ENCODE measurements at places on chromosomes 2 and 18. TPM values are rescaled to one million over a fixed set of nuclear protein-coding genes. Genes with fewer than 3 reads are reported as not detected.

DNA sequence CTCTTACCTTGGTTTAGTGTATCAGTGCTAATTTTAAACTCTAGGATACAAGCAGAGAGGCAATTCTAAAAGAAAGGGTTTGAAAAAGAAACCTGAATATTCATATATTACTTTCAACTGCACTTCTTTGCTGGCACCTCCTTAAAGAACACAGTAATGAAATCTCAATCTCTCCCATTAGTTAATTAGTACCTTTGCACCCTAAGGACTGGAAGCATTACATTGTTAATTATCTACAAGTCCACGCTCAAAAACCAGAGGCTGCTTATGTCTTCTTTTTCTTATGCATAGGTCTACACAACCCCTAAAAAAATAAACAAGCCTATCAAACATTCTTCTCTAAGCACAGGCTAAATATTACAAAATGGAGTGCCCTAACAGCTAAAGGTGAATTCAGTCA is 20.2 kb downstream of the EPHA4 start:
- H3K27me3 ChIP-seq, result no peaks in the 10 kb centered on the region
- H3K36me3 ChIP-seq, result peaks cover 1% of the 10 kb centered on the region
- DNase-seq, result no peak
- no peak overlapping the region for H3K27ac ChIP-seq
- peaks cover 30% of the 10 kb centered on the region for H3K4me1 ChIP-seq

DNA sequence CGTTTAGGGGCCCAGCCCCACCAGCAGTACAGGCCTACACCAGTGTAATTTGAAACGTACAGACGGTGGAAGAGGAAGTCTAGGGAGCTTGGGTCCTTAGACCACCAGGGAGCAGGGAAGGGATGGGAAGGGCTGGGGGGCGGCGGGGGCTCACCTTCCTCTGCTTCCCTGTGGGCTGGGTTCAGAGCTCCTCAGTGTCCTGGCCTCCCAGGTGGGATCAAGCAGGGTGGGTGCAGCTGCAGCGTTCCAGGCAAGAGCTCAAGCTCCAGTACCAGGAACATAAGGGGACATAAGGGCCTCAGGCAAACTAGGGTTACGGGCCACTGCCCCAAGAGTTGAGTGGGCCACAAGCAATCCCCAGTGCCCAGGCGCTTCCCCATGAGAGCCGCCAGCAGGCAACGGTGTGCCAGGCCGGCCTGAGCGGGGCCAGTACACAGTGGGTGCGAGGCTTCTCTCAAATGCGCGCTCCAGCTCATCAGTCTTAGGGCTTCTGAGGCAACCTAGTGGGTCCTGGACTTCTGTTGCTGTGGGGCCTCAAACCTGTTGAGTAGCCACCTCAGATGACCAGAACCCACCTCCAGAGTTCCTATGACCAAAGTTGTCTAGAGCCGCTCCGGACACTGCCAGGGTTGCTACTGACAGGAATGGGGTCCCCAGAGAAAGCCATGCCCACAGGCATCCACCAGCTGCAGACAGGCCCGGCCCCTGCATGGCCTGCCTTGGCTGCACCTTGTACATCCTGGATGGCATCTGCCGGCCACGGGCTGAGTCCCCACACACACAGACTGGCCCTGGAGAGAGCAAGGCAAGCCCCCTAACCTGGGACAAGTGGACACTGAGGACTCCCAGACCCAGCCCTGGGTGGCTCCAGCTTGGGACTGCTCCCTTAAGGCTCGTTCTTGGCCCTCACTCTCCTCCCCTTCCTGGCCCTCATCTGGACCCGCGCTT is 5.2 kb downstream of the ANKRD23 start:
- peak overlapping the region; percentile 65 for H3K27ac ChIP-seq
- H3K4me3 ChIP-seq, result peak overlapping the region; percentile 45

DNA sequence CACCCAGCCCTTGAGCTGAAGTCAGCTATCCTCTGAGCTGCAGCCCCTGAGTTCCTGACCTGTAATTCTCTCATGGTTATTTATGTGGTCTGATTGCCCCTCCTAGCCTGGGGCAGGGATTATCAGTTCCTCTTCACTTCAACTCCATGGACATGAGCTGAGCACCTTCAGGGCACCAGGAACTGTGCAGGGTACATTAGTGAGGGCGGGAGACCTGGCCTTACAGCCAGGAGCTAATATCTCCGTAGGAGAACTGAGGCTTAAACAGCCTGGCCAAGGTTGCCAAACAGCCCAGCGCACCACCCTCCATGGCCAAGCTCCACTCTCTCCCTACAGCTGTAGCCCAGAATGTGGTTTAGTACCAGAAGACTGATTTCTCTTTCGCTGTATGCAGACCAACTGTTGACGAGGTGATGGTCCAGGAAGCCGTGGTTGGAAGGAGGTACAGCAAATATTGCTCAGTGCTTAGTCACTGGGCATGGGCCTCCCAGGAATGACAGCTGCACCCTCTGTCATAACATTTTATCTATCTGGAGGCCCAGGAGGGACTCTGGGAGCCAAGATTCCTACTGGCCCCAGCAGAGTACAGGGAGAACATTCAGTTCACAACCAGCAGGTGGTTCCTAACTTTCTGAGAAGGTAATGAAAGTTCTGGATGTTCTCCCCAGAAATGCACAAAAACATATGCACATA is 228.7 kb upstream of the SIX2 start:
- H3K4me1 ChIP-seq, result no peaks in the 10 kb centered on the region
- no peak overlapping the region for H3K27ac ChIP-seq
- no peaks in the 10 kb centered on the region for H3K36me3 ChIP-seq
- no peak overlapping the region for H3K4me3 ChIP-seq
- peaks cover 18% of the 10 kb centered on the region for H3K27me3 ChIP-seq
- no peak for DNase-seq

DNA sequence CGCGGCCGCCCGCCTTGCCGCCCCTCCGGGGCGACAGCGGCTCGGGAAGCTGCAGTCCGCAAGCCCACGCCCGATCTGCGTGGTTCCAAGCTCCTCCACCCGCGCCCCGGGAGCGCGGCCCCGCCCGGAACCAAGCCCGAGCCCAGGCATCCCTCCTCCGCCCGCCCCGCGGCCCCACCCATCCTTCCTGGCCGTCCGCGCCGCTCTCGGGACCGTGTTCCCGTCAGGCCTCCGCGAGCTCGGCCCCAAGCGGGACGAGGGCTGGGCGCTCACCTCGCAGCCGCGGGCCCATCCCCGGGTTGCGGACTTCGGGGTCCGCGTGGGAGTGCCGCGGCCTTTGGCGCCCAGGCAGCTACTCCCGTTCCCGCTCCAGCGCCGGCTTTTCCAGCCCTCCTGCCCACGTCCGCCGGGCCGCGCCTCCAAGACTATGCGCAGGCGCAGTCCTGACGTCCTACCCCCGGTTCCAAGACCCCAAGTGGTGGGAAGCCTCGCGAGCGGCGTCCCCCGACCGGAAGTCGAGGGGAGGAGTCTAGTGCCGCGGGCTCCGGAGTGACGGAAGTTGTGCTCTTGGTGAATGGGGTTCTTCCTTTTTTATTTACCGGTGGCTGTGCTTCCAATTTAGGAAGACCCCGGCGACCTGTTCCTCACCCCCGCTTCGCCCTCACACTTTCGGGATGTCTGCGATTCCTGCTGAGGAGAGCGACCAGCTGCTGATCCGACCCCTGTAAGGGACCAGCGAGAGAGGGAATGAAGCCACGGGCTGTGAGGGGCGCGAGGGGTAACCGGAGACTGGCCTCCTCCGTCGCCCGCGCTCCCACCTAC is at the start of the genes CPSF3 and ITGB1BP1:
Gene CPSF3, plus strand, starts transcription at position 555 of the 822 bp plus-strand sequence. Its CDS starts 120 bp downstream, at position 675.
Gene ITGB1BP1, minus strand, starts transcription at position 429 of the 822 bp plus-strand sequence. CDS start 4,831 bp downstream, outside the sequence.
- H3K4me1 ChIP-seq, result peaks cover 39% of the 10 kb centered on the region
- H3K4me3 ChIP-seq, result peak within 1 kb of the TSS; percentile 92
- peak; percentile 96 for DNase-seq
- peak within 1 kb of the TSS; percentile 92 for H3K27ac ChIP-seq
- peaks cover 12% of the 10 kb centered on the region for H3K36me3 ChIP-seq
- no peaks in the 10 kb centered on the region for H3K27me3 ChIP-seq

GRCh38 chr2:38387887-38388286 is 10.8 kb upstream of the ATL2 start:
- no peak overlapping the region for H3K27ac ChIP-seq
- no peak overlapping the region for H3K4me3 ChIP-seq
- H3K36me3 ChIP-seq, result no peaks in the 10 kb centered on the region
- peaks cover 11% of the 10 kb centered on the region for H3K27me3 ChIP-seq

GRCh38 chr2:33377048-33377447 is 99.4 kb upstream of the RASGRP3 start:
- no peaks in the 10 kb centered on the region for H3K4me1 ChIP-seq
- H3K36me3 ChIP-seq, result no peaks in the 10 kb centered on the region
- peaks cover 3% of the 10 kb centered on the region for H3K27me3 ChIP-seq
- H3K27ac ChIP-seq, result no peak overlapping the region

DNA sequence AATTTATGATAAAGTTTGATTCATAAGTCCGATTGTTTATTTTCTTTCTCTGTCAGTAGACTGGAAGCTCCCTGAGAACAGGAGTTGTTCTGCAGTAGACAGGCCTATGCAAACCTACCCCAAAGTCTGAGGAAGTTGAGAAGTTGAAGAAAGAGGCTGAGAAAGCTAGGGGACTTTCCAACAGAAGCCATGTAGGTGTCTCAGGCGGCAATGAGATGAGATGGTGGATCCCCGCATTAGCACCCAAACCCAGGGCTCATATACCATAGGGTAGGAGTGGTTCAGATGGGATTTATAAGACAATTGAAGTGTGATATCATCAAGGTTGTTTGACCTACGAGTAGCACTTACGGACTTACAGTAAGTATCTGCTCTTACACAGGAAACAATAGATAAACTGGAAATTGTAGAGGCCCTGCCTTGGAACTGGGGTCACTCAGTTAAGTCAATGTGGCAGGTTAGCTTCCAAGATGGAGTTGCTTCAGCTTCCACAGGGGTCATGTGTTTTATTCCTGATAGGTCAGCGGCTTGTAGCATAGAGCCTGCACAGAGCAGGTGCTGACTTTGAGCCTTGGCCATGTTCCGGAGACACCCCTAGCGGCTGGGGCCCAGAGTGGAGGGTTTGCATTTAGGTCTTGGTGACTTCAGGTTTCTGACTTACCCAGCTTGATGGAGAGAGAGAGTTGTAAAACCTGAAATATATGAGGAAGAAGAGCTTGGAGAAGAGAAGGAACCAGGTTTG is 2.3 kb upstream of the PSD4 start:
- peak overlapping the region; percentile 66 for H3K27ac ChIP-seq
- DNase-seq, result no peak
- H3K4me3 ChIP-seq, result peak overlapping the region; percentile 16
- peaks cover 73% of the 10 kb centered on the region for H3K4me1 ChIP-seq
- peaks cover 34% of the 10 kb centered on the region for H3K36me3 ChIP-seq
- H3K27me3 ChIP-seq, result peaks cover 3% of the 10 kb centered on the region

DNA sequence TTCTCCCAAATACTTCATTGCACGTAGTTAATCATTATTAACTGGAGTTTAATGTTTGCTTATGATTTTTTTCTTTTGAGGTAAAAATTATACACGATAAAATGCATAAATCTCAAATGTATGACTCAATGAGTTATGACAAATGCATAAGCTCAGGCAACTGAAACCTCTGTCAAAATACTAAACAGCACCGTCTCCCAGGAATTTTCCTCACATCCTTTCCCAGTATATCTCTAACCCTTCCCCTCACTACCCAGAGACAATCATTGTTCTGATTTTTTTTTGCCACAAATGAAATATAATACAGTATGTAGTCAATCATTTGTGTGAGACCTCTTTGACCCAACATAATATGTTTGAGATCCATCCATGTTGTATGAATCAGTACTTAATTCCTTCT is 606.5 kb downstream of the CPS1 start:
- H3K4me3 ChIP-seq, result no peak overlapping the region
- no peaks in the 10 kb centered on the region for H3K4me1 ChIP-seq
- H3K27ac ChIP-seq, result no peak overlapping the region
- H3K27me3 ChIP-seq, result no peaks in the 10 kb centered on the region
- no peaks in the 10 kb centered on the region for H3K36me3 ChIP-seq
- no peak for DNase-seq

- DNase-seq, result no peak
- H3K4me3 ChIP-seq, result no peak overlapping the region
- H3K27ac ChIP-seq, result no peak overlapping the region
- H3K36me3 ChIP-seq, result peaks cover 77% of the 10 kb centered on the region
- H3K27me3 ChIP-seq, result no peaks in the 10 kb centered on the region
Measured at GRCh38 chr2:190990132-190990531, 23.8 kb downstream of the STAT1 start.

GRCh38 chr18:1393929-1394328 is 489.3 kb downstream of the ADCYAP1 start:
- no peaks in the 10 kb centered on the region for H3K36me3 ChIP-seq
- no peaks in the 10 kb centered on the region for H3K4me1 ChIP-seq
- H3K27me3 ChIP-seq, result no peaks in the 10 kb centered on the region
- no peak overlapping the region for H3K27ac ChIP-seq
- DNase-seq, result no peak

DNA sequence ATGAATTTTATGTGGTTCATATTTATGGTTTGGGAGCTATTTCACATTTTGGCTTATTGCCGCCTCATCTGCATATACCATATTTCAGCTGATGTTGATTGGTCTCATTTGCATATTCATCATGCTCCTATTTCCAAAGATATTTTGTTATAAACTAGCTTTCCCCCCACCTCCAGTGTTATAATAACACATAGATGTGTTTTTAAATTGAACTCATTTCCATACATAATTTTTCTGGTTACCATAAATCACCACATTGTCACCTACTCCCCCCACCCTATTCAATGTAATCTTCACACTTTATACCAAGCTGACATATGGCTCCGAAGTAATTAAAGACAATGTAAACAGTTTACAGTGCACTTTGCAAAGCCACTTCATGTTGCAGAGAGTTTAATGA is 101.2 kb downstream of the FSHR start:
- no peaks in the 10 kb centered on the region for H3K36me3 ChIP-seq
- DNase-seq, result no peak
- no peak overlapping the region for H3K4me3 ChIP-seq
- no peak overlapping the region for H3K27ac ChIP-seq

DNA sequence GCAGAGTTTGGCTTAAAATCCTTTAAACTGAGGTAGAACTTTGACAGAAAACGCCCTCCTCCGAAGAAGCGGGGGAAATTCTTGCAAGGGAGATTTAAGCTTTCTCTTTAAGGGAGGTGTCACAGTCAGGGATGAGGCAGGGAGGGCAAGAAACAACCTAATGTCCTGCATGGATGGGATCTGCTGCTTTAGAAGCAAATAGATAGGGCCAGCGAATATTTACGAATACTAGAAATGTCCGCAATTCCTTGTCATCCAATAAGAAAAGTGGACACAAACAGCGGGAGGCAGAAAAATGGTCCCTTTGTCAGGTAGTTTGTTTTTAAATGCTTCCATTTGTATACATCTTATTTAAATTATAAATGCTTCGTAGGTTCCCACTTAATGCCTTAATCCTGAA is 12.0 kb downstream of the MEIS1 start:
- peaks cover 28% of the 10 kb centered on the region for H3K27me3 ChIP-seq
- no peaks in the 10 kb centered on the region for H3K4me1 ChIP-seq
- no peak for DNase-seq
- H3K27ac ChIP-seq, result no peak overlapping the region

GRCh38 chr2:80700961-80701360 is 396.4 kb upstream of the LRRTM1 start:
- H3K36me3 ChIP-seq, result no peaks in the 10 kb centered on the region
- H3K27ac ChIP-seq, result no peak overlapping the region
- DNase-seq, result no peak

Gene DSG2
- total RNA-seq, result 0.18 TPM

Gene AMER3
- not detected for total RNA-seq

Gene FAP
- not detected for total RNA-seq

All from activated T-helper 1 cell treated with anti-CD3 and anti-CD28 coated beads, Interleukin-12 subunit alpha, Interleukin-12 subunit beta, Interleukin-2, Interleukin-4 antibody, amounts not matched to agents 30 ng/mL and 10 ng/mL and 1 ng/mL, durations not matched to agents 14 hours and 24 hours and 36 hours (primary cell).